Activated CD8-positive, alpha-beta T cell treated with anti-CD3 and anti-CD28 coated beads, Interleukin-2, amount 10 ng/mL, durations not matched to agents 7 days and 5 days (primary cell): ENCODE measurements at places on chromosomes 3 and 15. TPM values are rescaled to one million over a fixed set of nuclear protein-coding genes. Genes with fewer than 3 reads are reported as not detected.

DNA sequence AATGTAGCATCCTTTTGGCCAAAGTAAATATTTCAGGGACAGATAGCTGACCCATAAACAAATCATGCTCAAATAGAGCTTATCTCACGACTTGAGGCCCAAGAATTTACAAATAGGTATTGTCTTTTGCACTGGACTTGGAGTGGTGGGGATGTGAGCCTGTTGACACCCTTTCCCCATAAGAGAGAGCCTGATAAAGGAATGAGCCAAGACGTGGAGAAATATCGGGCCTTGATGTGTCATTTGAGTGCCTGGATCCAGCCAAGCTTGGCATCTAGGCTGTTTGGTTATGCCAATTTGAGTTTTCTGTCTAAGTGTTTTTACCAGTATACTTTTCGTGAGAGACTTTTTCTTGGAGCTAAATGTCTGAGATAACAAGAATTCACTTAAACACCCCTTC lies 112.9 kb upstream of the RGMA start:
- no peak overlapping the region for H3K27ac ChIP-seq
- no peaks in the 10 kb centered on the region for H3K36me3 ChIP-seq
- H3K4me3 ChIP-seq, result no peak overlapping the region
- H3K4me1 ChIP-seq, result no peaks in the 10 kb centered on the region
- peaks cover 2% of the 10 kb centered on the region for H3K27me3 ChIP-seq

DNA sequence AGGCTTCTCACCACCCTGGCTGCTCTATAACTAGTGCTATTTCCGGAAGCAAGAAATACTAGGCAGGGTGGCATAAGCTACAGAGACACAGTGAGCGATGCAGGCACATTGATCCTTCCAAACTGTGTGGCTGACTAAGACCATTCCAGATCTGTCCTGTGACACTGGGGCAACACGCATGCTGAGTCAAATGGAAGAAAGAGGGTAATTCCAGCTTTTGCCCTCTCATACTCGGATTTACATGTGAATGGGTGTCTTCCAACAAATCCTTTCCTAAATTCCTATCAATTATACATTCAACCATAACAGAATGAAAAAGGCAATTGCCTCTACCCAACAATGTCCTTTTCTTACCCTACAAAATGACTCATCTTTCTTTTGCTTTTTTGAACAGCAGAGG lies 5.1 kb downstream of the FSIP1 start:
- no peak for DNase-seq
- no peak overlapping the region for H3K4me3 ChIP-seq
- H3K36me3 ChIP-seq, result peaks cover 5% of the 10 kb centered on the region
- H3K4me1 ChIP-seq, result peaks cover 45% of the 10 kb centered on the region
- H3K27me3 ChIP-seq, result peaks cover 7% of the 10 kb centered on the region

DNA sequence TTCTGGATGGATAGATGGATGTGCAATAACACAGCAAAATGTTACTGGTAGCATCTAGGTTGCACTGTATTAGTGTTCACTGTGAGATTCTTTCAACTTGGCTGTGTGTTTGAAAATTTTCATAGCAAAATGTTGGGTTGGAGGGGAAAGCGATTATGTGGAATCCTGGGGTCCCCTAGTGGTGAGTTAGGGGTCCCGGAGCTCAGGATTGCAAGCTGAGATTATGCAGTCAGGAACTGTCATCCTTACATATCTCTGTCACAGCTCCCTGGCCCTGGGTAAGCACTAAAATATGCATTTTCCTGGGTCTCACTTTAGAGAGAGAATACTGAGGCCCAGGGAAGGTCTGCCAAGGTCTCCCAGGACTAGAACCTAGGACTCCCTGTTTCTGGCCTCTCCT lies 77.2 kb downstream of the CEMIP start:
- no peak overlapping the region for H3K4me3 ChIP-seq
- H3K27ac ChIP-seq, result peak overlapping the region; percentile 13
- H3K4me1 ChIP-seq, result peaks cover 22% of the 10 kb centered on the region
- peaks cover 25% of the 10 kb centered on the region for H3K27me3 ChIP-seq
- DNase-seq, result no peak

- H3K36me3 ChIP-seq, result no peaks in the 10 kb centered on the region
- peaks cover 58% of the 10 kb centered on the region for H3K27me3 ChIP-seq
- H3K4me3 ChIP-seq, result no peak overlapping the region
- H3K27ac ChIP-seq, result no peak overlapping the region
Measured at GRCh38 chr15:68429691-68430470, 2.1 kb downstream of the ITGA11 start.

Gene IQGAP1
- 249 TPM for total RNA-seq

Gene TWF2
- 154 TPM for total RNA-seq

- peaks cover 7% of the 10 kb centered on the region for H3K27me3 ChIP-seq
- no peak for DNase-seq
- no peak overlapping the region for H3K4me3 ChIP-seq
- H3K4me1 ChIP-seq, result no peaks in the 10 kb centered on the region
Measured at GRCh38 chr15:80654299-80654698, 40.8 kb upstream of the ABHD17C start.

Gene ST8SIA2
- total RNA-seq, result not detected

Gene RFX7
- 32.9 TPM for total RNA-seq

Gene SCN11A
- not detected for total RNA-seq

DNA sequence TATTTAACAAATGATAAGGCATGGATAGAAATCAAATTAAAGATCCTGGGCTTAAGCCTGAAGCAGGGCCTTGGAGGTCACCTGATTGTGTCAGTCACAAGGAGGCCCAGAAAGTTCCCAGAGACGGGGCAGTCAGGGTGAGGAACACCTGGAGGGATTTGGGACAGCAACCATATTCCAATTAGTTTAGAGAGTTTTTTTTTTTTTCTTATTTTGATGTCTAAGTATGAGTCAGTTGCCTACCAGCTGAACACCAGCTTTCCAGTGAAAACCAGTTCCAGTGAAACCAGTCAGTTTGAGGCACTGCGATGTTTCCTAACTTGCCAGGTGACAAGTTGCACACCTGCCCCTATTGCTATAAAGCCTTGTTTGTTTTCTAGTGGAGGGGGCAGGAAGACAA lies 350.7 kb upstream of the AZI2 start:
- DNase-seq, result no peak
- H3K4me3 ChIP-seq, result no peak overlapping the region
- no peaks in the 10 kb centered on the region for H3K36me3 ChIP-seq
- no peak overlapping the region for H3K27ac ChIP-seq
- no peaks in the 10 kb centered on the region for H3K4me1 ChIP-seq
- no peaks in the 10 kb centered on the region for H3K27me3 ChIP-seq

GRCh38 chr15:67746450-67746849 lies 78.9 kb upstream of the SKOR1 start:
- H3K27me3 ChIP-seq, result no peaks in the 10 kb centered on the region
- DNase-seq, result no peak
- H3K4me3 ChIP-seq, result peak overlapping the region; percentile 13
- peaks cover 43% of the 10 kb centered on the region for H3K4me1 ChIP-seq

Gene SHC4
- total RNA-seq, result 0.65 TPM
